ENCODE measurements at places on chromosomes 11 and 22.
A peak's percentile ranks its signal among the peaks of the same experiment; 100 is the strongest.

DNA sequence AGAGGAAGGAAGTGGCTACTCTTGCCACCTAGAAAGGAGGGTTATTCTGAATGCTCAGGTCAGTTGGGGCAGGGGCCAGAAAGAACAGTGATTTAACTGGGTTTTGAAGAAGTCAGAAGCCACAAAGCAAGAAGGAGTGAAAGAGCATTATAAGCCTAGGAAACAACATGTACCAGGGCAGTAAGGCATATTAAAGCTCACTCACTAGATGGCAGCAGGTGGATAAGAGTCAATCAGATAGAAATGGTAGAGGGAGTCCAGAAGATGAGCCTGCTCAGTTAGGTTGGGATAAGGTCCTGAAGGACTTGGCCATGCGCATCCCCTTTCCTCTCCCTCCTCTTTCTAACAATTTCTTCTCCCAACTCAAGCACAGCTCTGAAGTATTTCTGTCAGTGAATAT is 22.0 kb upstream of the PATE1 start:
- peak; percentile 11 for DNase-seq

- peak; percentile 89 for DNase-seq
Observed at GRCh38 chr11:66126808-66127555, 56.9 kb downstream of the PACS1 start.

GRCh38 chr22:19827341-19828034 is 27.2 kb downstream of the GNB1L start:
- DNase-seq, result no peak

DNA sequence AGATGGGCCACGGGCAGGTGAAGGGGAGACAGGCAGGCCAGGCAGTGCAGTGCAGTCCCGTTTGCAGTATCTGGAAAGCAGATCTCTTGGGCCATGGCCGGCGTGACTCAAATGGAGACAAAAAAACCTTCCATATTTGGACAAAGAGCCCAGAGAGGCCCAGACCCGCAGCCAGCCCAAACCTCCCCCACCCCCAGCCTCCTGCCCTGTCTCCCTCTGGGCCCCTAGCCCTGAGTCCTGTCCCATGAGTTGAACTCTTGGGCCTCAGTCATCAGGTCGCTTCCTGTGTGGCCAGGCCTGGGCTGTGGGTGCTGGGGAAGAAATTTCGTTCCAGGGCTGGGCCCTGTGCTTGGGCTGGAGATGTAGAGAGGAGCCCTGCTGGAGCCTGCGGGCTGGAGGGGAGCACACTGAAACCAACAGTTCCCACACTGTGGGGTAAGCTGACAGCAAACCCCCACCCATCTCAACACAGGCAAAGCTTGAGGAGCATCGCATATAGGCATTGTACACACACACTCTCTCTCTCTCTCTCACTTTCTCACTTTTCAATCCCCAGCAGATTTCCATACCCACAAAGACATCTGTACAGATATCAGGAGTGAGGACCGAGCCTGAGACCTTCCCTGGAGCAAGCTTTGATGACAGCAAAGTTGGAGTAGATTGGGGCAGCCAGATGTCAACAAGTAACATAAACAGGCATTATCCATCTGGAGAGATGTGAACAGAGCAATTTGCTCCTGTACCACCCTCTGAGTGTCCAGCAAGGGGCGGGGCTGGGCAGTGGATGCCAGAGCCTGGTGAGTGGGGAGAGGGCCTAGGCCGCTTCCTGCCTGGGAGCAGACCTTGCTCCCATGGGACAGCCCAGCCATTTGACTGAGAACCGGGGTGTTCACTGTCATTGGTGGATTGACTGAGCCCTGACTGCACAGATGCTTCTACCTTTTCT is 17.2 kb downstream of the ARHGEF17 start:
- DNase-seq, result no peak

- DNase-seq, result no peak
Observed at GRCh38 chr22:44130076-44130711, 50.5 kb upstream of the PARVG start.

Data from amniotic epithelial cell (primary cell).